Mucosa of gallbladder (tissue), 1 donor: ENCODE measurements at places on chromosomes 2 and 18. TPM values are rescaled to one million over a fixed set of nuclear protein-coding genes. Genes with fewer than 3 reads are reported as not detected.

GRCh38 chr2:51535763-51536162, 503.8 kb upstream of the NRXN1 start:
- no peak for DNase-seq

- peak; percentile 48 for DNase-seq
These were observed 5.4 kb upstream of the TDRD15 start for GRCh38 chr2:21118302-21118920.

The DYSF gene
- 12.8 TPM for total RNA-seq

- DNase-seq = no peak
These were observed 127.3 kb downstream of the MSH2 start for GRCh38 chr2:47530105-47530760.

The ATOH8 gene
- total RNA-seq = 9.0 TPM

The ASPRV1 gene
- total RNA-seq = 1.1 TPM

DNA sequence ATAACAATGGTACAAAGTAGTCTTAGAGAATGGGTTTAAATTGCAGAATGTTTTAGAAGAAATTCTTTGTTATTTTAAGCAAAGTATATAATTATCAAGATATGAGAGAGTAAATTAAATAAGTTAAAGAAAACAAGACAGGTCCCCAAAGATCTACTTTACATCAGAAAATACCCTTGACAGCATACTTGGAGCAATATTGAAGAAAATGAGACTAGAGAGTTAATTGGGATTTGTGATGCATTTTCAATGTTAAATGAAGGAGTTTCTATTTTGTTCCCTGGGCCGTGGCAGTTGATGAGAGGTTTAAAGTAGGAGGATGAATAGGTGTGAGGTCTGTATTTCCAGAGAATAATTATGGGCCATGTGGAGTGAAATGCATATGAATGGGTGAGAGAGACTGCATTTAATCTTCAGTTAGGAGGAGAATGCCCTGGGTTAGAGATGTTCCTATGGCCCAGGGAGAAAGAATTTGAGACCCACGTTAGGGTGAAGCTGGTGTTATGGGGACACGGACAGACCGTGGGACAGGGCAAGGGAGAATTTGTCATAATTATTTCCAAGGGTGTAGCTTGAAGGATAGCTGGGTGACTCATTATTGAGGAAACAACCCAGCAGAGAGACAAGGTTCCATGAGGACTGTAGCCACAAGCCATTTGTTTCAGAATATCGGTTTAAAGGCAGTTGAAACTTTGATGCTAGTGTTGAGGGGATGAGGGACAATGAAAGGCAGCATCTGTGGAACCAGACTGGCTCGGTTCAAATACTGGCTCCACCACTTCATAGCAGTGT, 22.7 kb downstream of the MGAT5 start:
- DNase-seq = no peak

DNA sequence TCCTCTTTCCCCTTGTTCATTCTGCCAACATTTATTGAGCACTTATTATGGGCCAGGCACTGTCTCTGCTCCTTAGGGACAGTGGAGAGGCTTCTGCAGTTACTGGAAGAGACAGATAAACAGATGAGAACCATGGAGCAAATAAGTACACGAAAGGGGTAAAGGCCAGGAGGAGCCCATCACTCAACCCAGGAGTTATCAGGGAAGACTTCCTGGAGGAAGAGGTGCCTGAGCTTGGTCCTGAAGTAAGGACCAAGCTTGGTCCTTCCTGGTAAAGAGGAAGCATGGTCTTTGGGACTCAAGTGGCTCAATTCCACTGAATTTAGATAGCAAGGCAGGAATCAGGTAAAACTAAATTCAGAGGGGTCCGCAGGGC, 1.7 kb downstream of the ACTG2 start:
- no peak for DNase-seq

GRCh38 chr2:182717416-182717815, 1.4 kb downstream of the DNAJC10 start:
- DNase-seq = no peak

The ACTR1B gene
- 86.6 TPM for total RNA-seq

- DNase-seq = no peak
These were observed 114.7 kb upstream of the OTOS start for GRCh38 chr2:240255165-240255491.
